A673 (cell line): ENCODE measurements at places on chromosomes 13 and 19.

GRCh38 chr19:16078759-16079707, 2.7 kb downstream of the TPM4 start:
- peak; percentile 96 for DNase-seq

GRCh38 chr19:48565090-48565489, 13.1 kb downstream of the SULT2B1 start:
- DNase-seq = no peak

- DNase-seq = no peak
Observed at GRCh38 chr19:2132731-2133490, 18.5 kb downstream of the AP3D1 start.

- peak; percentile 87 for DNase-seq
Observed at GRCh38 chr13:84654654-84655275, 772.5 kb upstream of the SLITRK1 start.

- DNase-seq = no peak
Observed at GRCh38 chr19:27720155-27720554, 1492.8 kb downstream of the UQCRFS1 start.

DNA sequence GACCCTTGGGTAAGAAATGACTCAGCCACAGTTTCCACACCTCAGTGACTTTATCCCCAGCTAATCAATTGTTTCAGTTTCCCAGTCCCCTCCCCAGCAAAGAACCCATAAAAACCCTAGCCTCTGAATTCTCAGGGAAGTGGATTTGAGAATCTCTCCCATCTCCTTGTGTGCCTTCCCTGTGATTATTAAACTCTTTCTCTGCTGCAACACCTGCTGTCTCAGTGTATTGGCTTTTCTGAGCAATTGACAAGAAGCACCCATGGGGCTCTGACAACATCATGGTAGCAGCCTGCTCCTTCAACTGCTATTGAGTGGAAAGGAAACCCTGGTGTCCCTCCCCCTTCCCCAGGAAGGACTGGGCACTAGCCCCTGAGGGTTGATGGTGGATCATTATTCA, 73.7 kb downstream of the UQCRFS1 start:
- DNase-seq = no peak

DNA sequence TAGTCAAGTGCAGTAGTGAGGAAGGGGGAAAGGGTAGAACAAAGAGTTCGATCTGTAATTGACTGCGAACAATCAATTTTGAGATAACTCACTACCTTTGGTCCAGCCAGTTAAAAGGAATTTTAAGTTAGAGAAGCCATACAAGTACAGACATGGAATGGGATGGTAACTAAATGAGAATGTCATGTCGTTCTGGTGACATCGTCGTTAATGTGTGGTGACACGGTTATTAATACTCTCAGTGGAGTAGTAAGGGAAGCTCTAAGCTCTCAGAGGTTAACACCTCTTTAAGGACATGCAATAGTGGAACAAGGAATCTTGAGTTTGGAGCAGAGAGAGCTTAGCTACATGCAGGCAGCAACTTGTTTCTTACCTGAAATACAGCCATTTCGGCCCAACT, 154.9 kb upstream of the KLF12 start:
- no peak for DNase-seq

GRCh38 chr13:110699148-110700145, 6.5 kb downstream of the CARS2 start:
- no peak for DNase-seq

- no peak for DNase-seq
Observed at GRCh38 chr13:79185580-79185979, 220.5 kb downstream of the RBM26 start.

- DNase-seq = no peak
Observed at GRCh38 chr19:11234486-11235075, 4.8 kb upstream of the ANGPTL8 start.

- DNase-seq = no peak
Observed at GRCh38 chr13:107023335-107023734, 455.4 kb upstream of the ARGLU1 start.

GRCh38 chr13:22227895-22228294, 557.0 kb downstream of the FGF9 start:
- DNase-seq = no peak

- DNase-seq = no peak
Observed at GRCh38 chr19:28876609-28877123, 336.3 kb downstream of the UQCRFS1 start.

- DNase-seq = no peak
Observed at GRCh38 chr19:55465460-55466240, 1.1 kb upstream of the C19orf85 start.

- no peak for DNase-seq
Observed at GRCh38 chr19:4303819-4304537, 420 bp upstream of the FSD1 start.

GRCh38 chr19:13669780-13670355, 94.5 kb upstream of the MRI1 start:
- no peak for DNase-seq

GRCh38 chr19:18292810-18293641, 11.6 kb upstream of the JUND start:
- DNase-seq = peak; percentile 94
